ENCODE measurements at places on chromosomes 5 and 9.

DNA sequence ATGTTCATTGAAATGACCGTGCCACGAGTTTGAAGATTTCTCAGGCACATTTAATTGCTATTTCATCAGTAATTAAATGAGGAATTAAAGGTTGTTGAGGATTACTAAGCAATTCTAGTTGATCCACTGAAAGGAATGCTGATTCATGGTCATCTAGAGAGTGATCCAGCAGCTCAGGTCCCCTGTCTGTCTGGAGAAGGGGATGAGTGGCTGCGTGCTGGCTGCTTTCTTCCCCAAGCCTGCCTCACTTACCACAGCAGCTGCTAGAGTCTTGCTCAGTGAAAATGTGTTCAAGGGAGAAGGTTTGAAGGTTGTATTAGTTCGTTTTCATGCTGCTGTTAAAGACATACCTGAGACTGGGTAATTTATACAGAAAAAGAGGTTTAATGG lies 7.8 kb upstream of the TGFBI start:
- DNase-seq = peak; percentile 70

DNA sequence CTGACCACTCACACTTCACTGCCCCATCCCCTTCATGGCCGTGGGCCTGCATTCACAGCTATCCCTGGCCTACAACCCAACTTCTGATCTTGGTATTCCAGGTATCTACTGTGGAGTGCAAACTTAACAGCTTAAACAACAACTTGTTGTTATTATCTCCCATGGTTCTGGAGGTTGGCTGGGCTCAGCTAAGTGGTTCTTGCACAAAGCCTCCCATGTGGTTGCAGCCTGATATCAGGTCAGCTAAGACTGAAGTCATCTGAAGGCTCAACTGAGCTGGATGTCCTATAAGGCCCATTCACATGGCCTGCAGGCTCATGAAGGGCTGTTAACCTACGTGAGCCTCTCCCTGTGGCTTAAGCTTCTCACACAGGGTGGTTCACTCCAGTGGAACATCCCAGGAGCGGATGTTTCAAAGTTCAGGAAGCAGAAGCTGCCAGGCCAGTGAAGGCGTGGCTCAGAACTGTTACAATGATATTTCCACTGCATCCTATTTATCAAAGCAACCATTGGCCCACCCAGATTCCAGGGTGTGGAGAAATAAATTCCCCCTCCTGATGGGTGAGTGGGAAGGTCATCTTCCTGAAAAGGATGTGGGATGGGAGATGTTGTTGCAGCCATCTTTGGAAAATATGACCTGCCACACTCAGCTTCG lies 30.0 kb upstream of the TRIO start:
- DNase-seq = no peak

- DNase-seq = peak; percentile 8
These were observed 81.7 kb upstream of the SPTLC1 start for GRCh38 chr9:92196909-92197308.

DNA sequence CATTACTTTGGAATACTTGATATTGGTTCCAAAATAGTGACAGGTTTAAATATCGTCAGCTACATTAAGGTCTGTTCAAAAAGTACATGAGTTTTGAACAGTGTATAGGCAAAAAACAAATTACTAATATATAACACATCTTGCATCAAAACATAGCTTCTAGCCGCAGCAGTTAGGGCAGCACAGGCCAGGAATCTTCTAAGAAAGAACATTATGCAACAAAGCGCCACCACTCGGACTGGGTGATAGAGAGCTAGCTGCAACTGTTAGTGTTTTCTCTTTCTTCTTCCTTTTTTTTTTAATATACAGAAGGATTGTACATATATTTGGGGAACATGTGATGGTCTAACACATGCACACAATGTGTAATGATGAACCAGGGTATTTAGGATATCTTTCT lies 504.5 kb downstream of the NR2F1-AS1 start:
- no peak for DNase-seq

- DNase-seq = peak; percentile 4
These were observed 62.0 kb upstream of the CKS2 start for GRCh38 chr9:89249001-89249400.

DNA sequence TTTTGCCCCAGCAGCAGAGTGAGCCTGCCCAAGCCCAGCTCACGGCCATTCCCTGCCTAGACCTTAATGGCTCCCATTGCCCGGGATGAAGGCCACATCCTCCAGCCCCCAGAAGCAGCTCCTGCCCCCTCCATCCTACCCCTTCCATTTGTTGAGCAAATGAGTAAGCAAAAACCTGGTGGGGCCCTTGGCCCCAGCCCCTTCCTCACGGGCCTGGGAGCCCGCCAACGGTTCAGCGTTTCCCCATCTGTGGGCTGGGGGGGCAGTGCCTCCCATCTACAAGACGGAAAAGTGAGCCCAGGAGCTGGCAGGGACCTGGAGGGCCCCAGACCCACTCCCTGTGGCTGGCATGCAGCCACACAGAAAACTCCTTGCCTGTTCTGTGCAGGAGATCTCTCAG lies 4.4 kb downstream of the CCDC187 start:
- no peak for DNase-seq

GRCh38 chr9:122226758-122227574 lies 1.8 kb downstream of the LHX6 start:
- DNase-seq = no peak

DNA sequence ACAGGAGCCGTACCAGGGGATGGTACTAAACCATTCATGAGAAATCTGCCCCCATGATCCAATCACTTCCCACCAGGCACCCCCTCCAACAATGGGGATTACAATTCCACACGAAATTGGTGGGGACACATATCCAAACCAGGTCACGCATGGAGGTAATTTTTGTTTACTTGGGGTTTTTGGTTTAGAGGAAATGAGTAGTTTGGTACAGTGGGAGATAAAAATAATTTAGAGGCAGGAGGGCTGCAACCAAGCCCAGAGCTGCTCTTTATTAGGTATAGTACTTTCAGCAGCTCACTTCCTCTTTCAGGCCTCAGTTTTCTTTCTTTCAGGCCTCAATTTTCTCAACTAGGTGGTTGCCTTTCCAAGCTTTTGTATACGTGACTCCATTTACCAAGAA lies 23.2 kb downstream of the PRUNE2 start:
- no peak for DNase-seq

DNA sequence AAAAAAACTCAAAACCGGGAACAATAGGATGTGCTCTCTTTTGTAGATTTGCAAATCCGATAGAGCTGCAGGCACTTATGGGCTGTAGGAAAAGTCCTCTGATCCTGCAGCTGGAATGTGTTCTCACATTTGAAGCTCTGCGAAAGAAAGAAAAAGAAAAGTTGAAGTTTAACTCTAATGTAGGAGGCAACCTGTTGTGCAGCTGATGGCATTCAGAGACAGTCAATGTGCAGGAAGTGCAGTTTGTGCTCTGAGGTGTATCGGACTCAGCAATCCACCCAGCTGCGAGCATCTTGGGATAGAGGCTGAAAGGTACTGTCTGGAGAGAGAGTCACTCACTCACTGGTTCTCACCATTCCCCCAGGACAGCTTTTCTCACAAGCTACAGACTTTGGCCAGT lies 339.2 kb downstream of the AGTPBP1 start:
- no peak for DNase-seq

- peak; percentile 85 for DNase-seq
These were observed 22.9 kb downstream of the RGMB start for GRCh38 chr5:98796197-98796972.

GRCh38 chr9:112445196-112445595 lies 41.4 kb upstream of the KIAA1958 start:
- DNase-seq = no peak

GRCh38 chr5:41925555-41925951 lies 472 bp downstream of the FBXO4 start:
- no peak for DNase-seq

DNA sequence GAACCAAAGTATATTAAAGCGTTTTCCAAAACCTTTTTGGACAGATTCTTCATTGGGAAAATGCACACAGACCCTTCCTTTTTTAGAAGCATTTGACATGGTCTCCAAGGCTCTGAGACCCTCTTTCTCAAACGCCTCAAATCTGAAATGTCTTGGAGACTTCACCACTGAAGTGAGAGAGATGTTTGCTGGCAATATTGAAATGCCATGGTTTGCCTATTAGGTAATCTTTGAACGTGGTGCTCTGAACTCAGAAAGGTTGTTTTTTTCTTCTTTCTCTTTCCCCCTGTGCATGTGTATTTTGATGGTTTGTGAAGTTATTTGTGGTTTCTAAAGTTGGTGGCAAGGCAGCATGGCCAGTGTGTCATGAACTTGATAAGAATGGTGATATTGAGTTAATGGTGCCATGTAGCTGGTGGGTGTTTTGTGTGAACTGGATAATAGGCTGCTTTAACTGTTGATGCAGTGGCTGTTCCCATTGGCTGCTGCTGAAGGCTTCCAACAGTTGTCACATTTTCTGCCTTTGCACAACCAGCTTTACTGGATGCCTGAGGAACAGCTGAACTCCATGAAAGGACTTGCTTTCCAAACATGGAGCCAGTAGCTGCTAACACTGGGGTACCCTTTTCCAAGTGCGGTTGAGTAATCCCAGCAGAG lies 1.7 kb downstream of the PALM2AKAP2 start:
- peak; percentile 47 for DNase-seq

DNA sequence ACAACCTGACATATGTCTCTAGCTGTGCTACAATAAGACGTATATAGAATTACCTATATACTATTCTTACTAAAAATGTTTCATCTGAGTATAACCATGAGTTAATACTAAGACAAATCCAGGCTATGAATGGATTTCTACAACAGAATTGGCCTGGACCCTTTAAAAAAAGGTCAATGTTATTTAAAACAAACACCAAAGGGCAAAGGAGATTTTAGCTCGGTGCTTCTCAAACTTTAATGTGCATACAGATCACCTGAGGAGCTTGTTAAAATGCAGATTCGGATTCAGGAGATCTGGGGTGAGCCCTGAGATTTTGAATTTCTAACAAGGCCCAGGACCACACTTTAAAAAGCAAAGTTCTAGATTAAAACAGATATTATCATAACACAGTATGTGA lies 6.5 kb downstream of the TNFSF8 start:
- no peak for DNase-seq

- peak; percentile 96 for DNase-seq
These were observed 31.7 kb upstream of the BASP1 start for GRCh38 chr5:17185773-17186172.

DNA sequence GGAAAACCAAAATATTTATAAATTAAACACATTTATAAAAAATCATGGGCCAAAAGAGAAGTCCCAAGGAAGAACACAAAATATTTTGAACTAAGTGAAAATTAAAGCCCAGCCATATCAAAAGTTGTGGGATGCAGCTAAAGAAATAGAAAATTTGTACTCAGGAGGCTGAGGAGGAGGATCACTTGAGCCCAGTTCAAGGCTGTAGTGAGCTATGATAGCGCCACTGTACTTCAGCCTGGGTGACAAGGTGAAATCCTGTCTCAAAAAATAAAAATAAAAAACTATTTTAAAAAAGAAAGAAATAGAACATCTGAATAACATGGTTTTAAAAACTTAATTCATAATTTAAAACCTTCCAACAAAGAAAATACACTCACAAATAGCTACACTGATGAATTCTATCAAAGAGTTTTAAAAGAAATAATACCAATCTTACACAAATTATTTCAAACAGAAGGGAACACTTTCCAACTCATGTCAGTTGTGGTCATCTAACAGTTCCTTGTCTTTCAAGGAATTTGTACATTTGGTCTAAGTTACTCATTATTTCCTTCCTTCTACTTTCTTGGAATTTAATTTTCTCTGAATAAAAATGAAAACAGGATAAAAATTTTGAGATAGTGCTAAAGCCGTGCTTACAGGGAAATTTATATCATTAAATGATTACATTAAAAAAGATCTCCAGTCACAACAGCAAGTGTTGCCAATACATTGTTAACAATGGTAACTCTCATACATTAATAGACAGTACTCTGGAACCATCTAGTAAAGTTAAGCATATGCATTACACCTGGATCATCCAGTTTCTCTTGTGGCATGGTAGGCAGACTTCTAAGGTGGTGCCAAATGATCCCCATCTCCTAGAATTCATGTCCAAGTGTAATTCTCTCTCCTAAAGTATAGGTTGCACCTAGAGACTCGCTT lies 17.8 kb downstream of the PTBP3 start:
- DNase-seq = no peak

GRCh38 chr5:126595486-126596083 lies 566 bp upstream of the ALDH7A1 start:
- DNase-seq = no peak

GRCh38 chr5:178246624-178247279 lies 14.2 kb upstream of the PHYKPL start:
- DNase-seq = no peak

DNA sequence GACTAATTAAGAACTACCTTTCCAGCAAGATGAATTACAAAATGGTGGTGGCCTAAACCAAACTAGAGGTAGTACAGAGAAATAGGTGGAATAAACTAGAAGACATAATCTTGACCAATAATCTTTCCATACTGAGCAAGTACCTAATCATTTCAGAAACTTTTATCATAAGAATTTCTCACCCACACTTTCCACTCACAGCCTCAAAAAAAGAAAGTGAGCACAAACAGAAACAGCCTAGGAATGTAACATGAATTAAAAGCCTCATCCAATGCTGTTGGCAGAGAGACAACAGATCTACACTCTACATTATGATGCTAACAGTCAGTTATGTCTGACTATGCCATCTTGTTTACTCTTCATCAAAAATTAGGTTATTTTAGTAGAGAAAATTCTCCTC lies 1.3 kb downstream of the RNF38 start:
- DNase-seq = peak; percentile 68

GRCh38 chr5:32955814-32956213 lies 244.7 kb downstream of the NPR3 start:
- no peak for DNase-seq

DNA sequence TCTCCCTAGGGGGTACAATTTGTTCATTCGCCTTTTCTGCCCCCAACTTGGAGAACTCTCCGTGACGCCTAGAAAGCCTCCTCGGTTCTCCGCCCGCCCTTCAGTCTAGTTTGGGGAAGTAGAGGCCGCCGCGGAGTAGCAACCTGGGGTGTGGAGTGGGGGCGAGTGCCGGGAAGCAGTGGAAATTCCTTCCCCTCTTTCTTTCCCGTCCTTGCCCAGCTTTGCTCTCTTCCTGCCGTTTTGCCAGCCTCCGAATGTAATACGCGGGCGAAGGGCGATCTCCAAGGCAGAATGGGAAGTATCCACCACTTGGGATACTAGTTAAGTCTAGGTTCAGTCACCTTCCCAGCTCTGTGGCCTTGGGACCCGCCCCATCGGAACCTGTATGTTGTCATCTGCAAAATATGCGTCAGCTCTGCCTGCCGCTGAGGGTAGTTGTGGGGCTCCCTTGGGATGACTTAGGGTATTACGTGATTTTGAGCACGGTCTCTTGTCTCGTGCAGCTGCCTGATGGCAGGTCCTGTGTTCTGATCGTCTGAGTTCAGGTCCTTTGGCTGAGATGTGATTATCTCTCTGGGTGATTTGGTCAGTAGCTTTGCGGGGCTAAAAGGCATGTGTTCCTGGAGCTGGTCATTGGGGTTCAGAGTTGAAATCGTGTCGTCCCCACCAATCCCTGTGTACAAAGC lies 724 bp downstream of the PAM start:
- peak; percentile 90 for DNase-seq

GRCh38 chr5:147559749-147560148 lies 49.9 kb upstream of the DPYSL3 start:
- peak; percentile 28 for DNase-seq

Data from adipocyte (in vitro differentiated cells).